RPMI7951 (cell line): ENCODE measurements at places on chromosomes 1 and 21.

DNA sequence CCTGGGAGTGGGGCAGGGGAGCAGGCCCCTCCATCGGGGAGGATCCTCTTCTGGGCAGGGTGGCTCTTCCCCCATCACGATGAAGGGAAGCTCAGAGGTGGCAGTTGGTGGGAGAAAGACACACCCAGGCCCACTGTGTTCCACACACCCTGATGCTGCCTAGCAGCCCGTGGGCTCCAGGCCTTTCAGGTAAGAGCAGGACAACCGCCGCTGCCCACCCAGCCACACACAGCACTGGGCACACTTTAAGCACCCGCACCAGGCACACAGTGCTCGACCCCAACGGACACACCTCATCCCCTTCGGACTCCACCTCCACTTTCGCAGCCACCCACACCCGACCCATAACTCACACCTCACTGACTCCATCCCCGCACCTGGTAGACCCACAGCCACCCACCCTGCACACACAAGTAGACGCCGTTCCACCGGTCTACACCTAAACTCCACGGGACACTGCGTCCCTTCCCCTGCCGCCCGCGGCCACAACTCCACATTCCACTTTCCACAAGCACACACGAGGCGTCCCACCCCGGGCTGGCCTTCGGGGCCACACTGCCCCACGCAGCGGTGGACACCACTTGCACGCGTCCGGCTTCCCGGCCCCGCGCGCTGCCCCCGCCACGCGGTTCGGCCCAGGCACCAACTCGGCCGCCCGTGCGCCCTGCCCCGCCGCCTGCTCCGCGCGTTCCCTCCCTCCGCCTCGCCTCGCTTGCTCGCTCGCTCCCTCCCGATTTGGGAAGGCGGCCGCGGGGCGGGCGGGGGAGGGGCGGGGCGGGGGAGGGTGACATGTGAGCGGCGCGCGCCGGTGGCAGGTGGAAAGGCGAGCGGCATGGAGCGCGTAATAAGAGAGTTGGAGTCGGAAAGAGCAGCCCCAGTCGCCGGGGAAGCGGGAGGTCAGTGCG lies at the start of gene KCNQ4:
Gene KCNQ4 (plus strand): TSS at position 787 of the 905 bp plus-strand sequence. CDS start 307 bp downstream, outside the sequence.
- DNase-seq = no peak

DNA sequence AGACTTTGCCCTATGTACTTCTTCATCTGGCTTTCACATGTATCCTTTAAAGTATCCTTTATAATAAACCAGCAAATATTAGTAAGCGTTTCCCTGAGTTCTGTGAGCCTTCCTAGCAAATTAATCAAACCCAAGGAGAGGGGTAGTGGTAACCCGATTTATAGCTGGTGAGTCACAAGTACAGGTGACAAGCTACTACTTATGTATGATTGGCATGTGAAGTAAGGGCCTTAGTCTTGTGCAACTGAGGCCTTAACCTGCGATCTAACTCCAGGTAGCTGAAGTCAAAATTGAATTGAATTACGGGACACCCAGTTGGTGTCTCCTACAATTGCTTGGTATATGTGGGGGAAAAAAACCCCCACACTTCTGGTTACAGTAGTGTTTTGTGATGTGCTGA lies 26.0 kb downstream of the SLC16A1 start:
- DNase-seq = no peak

DNA sequence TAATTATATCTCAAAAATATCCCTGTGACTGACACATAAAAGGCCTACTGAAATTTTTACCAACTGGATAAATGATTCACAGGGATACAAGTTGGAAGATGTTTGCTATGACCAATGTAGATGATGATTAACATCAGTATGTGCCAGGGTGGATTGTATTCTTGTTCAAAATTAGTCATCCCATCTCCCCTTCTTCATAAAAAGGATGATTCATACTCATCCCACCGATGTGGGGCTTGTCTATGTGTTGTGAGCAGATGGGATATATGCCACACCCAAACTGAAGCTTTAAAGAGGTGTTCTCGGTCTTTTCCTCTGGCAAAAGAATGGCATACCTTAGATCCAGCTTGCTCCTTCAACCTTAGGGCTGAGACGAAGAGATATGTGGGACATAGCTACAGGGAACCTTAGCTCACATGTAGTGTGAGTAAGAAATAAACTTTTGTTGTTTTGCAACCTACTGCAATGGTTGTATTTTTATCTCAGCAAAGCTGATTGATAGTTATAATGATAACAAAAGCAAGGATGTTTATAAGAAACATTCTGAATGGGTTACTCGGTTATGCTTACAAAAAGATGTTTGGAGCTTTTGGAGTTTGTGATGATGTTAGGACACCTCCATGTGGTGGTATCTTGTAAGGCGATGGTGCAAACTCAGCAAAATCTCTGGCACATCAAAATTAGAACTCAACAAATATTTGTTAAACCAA lies 29.4 kb downstream of the SPATA17 start:
- DNase-seq = peak; percentile 80

DNA sequence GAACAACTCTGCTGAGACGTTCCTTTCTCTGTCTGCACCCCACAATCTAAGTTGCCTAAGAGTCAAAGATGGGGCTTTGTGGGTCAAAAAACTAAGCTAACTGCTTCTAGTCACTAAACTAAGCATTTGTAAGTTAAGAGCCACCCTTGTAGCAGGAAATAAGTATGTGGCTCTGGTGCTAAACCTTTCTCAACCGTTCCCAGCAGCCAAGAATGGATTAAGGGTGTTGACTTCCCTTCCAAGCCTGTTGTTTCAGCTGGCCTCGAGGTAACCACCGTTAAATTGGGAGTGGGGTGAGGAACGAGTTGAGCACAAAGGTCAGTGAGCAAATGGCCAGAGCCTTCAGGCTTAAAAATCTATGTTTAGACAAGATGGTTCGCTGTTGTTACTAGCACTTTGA lies 169.1 kb downstream of the TRIM33 start:
- DNase-seq = peak; percentile 65

GRCh38 chr1:225816643-225817538 lies 7.0 kb downstream of the EPHX1 start:
- no peak for DNase-seq

DNA sequence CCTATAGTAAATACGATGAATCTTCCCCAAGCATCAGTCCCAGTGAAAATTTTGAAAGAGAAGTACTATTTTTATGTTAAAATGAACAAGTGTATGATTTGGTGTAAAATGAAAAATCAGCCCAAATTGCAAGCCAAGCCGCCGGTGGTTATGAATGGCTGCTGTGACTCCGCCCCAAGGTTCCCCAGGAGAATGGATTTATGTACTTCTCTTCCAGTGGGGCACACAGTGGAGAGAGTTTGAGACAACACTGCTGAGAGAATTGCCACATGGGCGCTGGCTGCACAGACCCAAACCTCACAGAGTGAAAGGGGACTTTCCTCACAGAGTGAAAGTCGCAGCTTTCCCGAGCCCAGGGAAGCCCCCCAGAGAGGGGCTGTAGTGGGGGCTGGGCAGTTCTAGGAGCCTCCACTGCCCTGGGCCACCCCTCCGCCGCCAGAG lies 24.0 kb downstream of the CDK18 start:
- no peak for DNase-seq

- DNase-seq = no peak
These were observed 1.6 kb upstream of the EVA1C start for GRCh38 chr21:32410916-32411315.

DNA sequence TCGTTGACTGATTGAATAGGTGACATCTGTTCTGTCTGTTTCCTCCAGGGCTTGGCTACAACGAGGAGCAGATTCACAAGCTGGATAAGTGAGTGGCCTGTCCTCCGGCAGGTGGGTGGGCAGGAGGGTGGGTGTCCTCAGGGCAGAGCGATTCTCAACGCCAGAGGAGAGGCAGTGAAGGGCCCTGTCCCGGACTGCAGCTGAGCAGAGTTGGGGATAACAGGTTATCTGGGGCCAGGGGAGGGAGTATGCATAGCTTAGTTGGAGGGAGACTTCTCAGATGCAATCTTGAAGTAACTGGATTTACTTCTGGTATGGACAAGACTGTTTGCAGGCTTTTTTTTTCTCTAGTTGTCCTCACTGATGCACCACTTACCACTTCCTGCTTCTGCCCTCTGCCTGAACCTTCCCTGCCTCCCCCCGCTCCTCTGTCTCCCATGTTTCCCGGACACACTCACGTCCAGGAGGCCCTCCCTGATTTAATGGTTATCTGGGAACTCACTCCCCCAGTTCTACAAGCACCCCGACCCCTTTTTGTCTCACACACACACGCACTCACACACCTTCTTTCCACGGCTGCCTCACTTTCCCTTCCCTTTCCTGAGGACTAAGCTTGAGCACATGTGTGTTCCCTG lies 16.4 kb upstream of the RASSF5 start:
- DNase-seq = peak; percentile 37

DNA sequence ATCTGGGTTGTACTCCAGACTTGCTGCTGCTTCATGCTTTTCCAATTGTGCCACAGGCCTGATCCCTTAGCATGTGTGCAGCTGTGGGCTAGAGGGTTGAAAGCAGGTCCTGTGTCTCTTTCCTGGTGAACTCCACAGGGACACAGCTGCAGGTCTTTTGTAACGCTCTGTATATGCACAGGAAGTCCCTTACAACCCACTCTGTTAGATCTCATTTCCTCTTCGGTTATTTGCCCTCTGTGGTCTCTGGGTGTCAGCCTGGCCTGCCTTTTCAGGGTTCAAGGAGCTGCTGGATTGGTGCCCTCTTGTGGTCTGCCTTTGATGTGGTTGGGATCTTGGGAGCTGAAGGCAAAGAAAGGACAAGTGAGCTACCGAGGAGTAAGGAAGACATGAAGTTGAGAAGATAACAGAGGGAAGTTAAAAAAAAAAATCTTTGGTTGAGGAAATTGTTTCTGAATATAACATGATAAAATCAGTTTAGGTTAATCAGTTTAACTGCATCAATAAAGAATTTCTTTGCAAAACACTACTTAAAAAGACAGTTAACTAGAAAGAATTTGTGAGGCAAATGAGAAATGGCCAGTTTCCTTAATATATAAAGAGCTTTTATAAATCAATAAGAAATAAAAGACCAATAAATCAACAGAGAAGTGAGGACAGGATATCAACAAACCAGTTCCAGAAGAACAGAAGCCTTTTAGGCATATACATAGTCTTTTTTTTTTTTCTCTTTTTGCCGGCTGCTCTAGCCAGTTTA lies 44.1 kb downstream of the UCK2 start:
- peak; percentile 99 for DNase-seq

DNA sequence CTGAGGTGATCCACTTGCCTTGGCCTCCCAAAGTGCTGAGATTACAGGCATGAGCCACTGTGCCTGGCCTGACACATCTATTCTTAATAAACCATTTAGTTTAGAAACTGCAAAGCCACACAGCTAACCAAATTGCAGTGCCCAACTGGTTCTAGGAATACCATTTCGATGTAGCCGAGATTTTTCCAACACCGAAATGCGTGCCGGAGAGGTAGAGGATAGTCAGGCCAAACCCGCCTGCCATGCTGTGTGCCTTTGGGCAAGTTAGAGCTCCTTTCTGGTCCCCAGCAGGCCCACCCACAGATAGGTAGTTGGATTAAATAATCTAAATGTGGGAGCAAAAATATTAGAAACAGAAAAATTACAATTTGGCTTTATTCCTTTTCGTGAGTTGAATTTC lies 254.4 kb downstream of the FOXD2 start:
- no peak for DNase-seq

- no peak for DNase-seq
These were observed 37.2 kb upstream of the DDAH1 start for GRCh38 chr1:85502171-85502570.

DNA sequence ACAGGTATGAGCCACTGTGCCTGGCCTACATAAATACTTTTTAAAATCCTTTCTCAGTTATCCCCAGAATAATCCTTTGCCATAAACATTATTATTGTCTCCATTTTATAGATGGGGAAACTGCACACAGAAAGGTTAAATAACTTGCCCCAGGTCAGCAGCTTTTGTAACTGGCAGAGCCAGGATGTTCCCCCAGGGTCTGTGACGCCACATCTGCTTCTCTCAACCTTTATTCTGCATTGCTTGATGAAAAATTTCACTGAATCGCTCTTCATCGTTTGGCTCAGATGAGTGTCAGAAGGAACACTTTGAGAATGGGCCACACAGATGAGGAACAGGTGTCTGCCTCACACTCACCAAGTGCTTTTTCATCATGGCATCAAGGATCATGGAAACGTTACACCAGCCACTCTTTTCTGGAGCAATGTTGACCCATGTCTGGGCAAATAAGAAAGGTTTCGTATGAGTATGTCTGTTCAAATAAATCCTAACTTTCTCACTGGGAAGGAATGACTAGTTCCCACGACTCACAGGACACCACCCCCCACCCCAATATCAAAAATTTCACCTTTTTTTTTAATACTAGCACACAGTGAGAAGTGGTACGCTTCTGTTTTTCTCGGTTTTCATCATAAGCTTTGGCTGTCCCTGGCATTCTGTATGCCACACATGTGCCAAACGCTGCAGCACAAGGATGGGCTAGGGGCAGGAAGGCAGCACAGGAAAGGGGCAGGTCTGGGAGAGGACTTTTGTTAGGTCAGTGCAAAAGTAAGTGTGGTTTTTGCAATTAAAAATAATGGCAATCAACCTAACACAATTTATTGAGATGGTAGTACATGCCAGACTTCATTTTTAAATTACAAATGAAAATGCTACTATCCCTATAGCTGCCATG lies 9.0 kb upstream of the PTGFRN start:
- DNase-seq = no peak

- DNase-seq = no peak
These were observed 3.3 kb upstream of the AGT start for GRCh38 chr1:230717251-230717650.

GRCh38 chr1:243917177-243917862 lies 67.3 kb upstream of the AKT3 start:
- peak; percentile 78 for DNase-seq
